Stimulated activated CD8-positive, alpha-beta memory T cell treated with anti-CD3 and anti-CD28 coated beads, Interleukin-4, amount 100 ng/mL, for 1 hour (primary cell): ENCODE measurements at places on chromosomes 3 and 15.

GRCh38 chr3:20055020-20055775, 15.0 kb downstream of the KAT2B start:
- no peak for DNase-seq

DNA sequence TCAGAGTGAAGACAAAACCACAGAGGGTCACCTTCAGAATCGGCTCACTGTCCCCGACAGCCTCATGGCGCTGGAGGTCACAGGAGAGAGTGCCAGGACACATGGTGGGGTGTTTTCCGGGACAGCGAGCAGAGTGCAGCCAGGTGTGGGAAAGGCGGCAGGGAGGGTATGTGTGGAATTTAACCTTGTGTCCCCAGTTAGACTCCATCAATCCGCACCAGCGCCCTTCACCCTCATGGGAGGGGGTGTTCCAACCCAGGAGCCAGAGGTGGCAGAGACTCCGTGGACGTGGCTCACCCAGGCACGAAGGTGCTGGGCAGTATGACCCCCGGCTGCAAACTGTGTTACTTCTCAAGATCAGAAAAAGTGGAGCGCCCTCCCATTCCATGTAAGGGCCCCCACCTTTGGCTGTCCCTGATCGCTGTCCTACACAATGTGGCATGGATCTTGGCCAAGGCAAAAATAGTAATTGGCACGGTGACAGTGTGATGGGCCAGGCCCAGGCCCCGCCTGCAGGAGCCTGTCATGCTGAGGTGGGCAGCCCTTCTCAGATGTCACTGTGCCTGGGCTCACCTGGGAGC, 190.3 kb downstream of the XXYLT1 start:
- no peak for DNase-seq

GRCh38 chr3:67462187-67462586, 192.2 kb downstream of the SUCLG2 start:
- no peak for DNase-seq

DNA sequence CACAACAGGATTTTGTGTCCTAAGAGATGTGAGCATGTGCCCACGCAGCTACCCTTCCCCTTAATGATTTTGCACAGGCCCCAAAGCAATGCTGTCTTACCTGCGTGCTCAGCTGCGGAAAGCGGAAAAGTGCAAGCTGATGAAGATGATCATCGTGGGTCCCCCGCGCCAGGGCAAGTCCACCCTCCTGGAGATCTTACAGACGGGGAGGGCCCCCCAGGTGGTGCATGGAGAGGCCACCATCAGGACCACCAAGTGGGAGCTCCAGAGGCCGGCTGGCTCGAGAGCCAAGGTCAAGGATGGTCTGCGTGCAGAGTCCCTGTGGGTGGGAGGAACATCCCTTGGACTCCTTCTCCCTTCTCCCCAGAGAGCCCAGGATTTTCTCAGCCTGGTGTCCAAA, 103.1 kb downstream of the LRRK1 start:
- no peak for DNase-seq

DNA sequence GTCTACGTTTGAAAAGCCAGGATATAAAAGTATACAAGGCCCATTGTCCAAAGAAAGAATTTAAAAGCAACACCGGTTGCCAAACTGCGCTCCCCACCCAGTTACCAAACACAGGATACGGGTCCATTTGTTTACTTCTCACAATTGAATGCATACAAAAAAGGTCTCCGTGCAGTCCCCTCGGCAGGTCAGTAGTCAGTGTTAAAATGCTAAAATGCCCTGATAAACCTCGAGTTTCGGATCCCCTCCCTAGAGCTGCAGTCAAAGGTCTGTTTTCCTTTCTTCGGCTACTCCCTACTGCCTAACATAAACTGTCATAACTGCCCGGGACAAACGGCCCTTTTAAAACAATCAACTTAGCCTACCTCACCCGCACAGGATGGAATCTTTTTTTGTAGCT, 534.6 kb downstream of the FOXP1 start:
- no peak for DNase-seq

DNA sequence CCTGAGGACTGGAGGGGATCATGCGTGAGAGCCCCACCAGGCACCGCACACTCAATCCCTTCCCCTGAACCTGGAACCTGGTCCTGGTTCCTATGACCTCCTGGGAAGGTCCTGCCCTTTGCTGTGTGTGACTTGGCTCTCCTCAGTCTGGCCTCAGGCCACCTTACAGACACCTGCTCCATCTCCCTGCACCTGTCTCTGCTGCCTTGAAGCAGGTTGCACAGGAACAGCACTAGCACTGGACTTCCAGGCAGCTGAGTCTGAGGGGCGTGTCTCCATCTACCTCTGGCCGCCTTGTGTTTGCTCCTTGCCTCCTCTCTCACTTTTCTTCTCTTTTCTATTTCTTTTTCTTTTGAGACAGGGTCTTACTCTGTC, 15.4 kb downstream of the PSTPIP1 start:
- DNase-seq, result no peak
